GM23338 (cell line): ENCODE measurements at places on chromosomes 7 and 10.
A peak's percentile ranks its signal among the peaks of the same experiment; 100 is the strongest.

DNA sequence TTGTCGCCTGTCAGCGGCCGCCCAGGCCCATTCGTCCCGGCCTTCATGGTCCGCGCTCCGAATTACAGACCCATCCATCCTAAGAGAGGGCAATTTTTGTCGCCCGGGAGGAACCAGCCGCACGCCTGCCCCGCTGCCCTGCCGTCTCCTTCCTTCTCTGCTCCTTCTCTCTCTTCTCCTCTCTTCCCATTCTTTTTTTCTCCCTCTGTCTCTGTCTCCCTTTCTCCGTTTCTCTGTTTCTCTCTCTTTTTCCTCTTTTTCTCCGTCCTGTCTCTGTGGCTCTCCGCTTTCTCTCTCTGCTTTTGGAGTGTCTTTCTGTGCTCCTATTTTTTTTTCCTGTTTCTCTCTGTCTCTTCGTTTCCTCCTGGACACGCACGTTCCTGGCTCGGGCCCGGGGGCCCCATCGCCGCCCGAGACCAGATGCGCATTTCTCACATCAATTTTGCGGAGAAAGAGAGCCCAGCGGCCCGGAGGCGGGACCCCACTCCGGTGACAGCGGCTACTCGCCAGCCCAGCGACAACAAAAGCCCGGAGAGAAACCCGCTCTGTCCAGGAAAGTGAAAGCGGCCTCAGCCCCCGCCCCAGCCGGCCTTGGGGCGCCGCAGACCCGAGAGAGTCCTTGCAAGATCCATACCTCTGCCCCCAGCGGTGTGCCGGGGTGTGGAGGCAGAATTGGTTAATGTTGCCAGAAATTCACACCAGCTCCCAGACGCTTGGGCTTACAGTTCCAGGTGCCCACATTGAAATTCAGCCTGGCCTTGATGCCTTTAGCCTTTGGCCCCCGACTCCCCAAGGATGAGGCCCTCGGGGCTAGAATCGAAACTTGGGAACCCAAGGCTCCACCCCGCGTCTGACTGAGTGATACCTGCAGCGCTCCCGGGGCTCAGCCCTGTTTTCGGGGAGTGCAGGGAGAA lies 4.1 kb downstream of the LBX1 start:
- DNase-seq: peak; percentile 71

GRCh38 chr7:123643495-123644441 lies 11.9 kb upstream of the LMOD2 start:
- peak; percentile 91 for DNase-seq

GRCh38 chr7:148116195-148116594 lies 474.4 kb upstream of the C7orf33 start:
- DNase-seq: no peak

GRCh38 chr10:56139405-56139804 lies 221.7 kb downstream of the ZWINT start:
- no peak for DNase-seq

DNA sequence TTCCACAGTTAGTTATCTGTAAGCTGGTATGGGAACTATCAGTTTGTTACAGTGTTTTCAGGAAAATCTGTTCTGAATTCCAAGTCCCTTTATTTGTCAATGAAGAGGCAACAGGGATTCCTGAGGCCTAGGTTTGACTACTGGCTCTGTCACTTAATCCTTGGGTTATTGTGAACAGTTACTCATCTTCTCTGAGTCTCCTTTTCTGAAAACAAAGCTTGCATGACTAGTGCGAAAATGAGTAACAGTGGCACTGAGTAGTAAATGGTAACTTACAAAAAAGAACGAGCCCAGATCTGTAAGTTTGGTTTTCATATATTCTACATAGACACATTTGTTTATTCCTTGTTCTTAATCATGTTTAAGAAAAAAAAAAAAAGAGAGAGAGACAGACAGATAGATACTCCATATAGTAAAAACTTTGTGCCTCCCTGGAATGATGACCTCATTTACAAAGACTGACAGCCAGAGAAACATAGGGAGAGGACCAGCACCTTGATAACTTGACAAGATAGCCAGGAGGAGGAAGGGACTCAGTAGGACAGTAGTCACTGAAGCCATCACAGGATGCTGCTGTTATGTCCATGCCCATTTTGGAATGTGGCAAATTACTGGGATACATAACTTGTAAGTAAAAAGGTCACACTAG lies 1.9 kb downstream of the MRPS33 start:
- DNase-seq: no peak
